NCI-H226 (cell line): ENCODE measurements at places on chromosomes 1 and 21.

- no peak for DNase-seq
These were observed 31.8 kb downstream of the DBT start for GRCh38 chr1:100217834-100218233.

GRCh38 chr1:151720554-151720953 is 768 bp upstream of the RIIAD1 start:
- no peak for DNase-seq

- DNase-seq = peak; percentile 37
These were observed 25.4 kb downstream of the UROD start for GRCh38 chr1:45037456-45037855.

- no peak for DNase-seq
These were observed 19.6 kb downstream of the CAPN8 start for GRCh38 chr1:223645903-223646302.

GRCh38 chr1:6243993-6244392 is at the start of gene HES3:
Gene HES3, plus strand, starts transcription at chr1:6244179. Its CDS starts 187 bp downstream, at chr1:6244366.
- no peak for DNase-seq

DNA sequence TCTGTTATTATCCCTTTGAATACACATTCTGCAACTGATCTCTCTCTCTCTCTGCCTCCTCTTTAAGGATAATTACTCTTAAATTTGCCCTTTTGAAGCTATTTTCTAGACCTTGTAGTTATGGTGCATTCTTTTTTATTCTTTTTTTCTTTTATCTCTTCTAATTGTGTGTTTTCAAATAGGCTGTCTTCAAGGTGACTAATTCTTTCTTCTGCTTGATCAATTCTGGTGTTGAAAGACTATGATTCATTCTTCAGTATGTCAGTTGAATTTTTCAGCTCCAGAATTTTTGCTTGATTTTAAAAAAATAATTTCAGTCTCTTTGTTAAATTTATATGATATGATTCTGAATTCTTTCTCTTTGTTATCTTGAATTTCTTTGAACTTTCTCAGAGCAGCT is 95.6 kb upstream of the GPR52 start:
- DNase-seq = no peak

- peak; percentile 84 for DNase-seq
These were observed 10.8 kb upstream of the BCAR3 start for GRCh38 chr1:93692451-93692861.

DNA sequence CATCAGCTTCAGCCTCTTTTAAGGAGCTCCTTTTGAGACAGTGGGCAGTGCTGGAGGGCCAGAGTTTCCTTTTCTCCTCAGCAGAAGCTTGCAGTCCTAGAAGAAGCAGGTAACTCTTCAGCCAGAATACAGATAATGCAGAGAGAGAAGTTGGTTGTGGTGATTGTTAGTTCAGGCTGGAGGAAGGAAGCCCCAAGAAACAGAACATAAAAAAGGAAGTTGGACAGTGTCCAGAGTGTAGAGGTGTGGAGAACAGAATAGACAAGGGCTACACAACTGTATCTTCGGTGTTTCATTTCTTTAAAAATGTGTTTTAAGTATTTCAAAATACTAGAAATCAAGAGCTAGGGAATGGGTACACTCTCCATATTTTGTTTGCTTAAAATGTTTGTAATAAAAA is 6.4 kb upstream of the TACSTD2 start:
- peak; percentile 16 for DNase-seq

DNA sequence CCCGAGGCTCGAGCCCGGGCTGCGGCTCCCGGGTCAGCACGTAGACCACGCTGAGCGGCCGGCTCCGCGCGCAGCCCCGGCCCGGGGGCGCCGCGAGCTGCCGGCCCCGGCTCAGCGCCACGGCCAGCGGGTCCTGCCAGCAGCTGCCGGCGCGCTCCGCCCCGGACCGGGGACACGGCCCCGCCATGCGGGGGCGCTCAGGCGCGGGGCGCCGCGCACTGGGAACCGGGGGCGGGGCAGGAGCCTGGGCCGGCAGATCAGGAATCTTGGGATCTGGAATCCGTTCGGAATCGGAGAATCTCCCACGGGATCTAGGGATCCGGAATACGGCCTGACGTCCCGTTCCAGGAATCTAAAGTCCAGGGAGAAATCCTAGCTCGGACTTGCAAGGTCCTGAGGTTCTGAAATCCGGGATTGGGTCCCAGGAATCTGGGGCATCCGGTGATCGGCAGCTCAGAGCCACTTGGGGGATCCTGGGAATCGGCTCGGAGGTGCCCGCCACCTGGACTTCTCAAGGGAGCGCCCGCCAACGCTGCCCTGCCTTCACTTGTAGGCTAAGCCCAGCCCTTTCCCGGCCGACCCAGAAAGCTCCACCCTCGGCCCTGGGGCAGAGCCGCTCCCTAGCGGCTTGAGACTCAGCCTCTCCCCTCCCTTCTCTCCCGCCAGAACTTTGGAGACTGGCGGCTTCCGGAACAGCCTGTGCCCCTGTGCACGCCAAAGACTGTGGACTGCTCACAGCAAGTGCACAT is at the start of gene MAP3K6:
Gene MAP3K6, minus strand, starts transcription at position 551 of the 749 bp plus-strand sequence. Its CDS starts 364 bp downstream, at position 187.
- DNase-seq = peak; percentile 91

DNA sequence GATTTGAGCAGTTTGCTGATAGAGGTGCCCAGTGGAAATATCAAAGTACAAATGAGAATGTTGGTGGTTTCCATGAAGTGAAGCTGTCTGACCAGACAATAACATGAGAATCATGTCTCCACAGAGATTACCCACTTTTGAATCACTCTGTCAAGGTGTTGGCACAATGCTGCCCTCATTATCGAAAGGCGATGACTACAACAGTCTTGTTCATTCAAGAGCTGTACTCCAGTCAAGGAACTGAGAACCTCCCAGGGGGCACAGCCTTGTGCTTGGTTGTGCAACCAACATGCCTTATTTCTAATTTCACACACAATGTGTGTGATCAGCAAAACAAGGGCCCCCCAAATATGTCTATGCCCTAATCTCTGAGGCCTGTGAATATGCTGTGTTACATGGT is 35.7 kb downstream of the ETS2 start:
- no peak for DNase-seq

DNA sequence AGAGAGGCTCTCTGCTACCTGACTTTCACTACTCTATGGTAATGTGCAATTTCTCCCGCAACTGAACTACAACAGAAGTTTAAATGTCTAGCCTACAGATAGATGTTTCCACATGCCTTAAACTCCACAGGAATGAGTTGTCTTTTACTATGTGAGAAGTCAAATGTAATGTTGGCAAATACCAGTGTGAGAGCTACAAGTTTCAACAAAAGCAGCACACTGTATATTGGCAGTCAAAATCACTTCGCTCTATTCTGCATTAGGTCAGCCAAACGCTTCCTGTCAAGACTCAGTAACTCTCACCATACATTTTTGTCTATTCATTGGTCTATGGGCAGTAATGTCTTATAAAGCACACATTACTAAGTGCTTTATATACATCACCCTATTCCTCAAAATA is 41.9 kb downstream of the LUZP1 start:
- peak; percentile 57 for DNase-seq

- DNase-seq = no peak
These were observed 27.7 kb upstream of the ELAVL4 start for GRCh38 chr1:50080904-50081586.

GRCh38 chr1:210689826-210690225 is 361.1 kb downstream of the HHAT start:
- no peak for DNase-seq

GRCh38 chr1:8373581-8374241 is 55.8 kb downstream of the SLC45A1 start:
- DNase-seq = peak; percentile 81

DNA sequence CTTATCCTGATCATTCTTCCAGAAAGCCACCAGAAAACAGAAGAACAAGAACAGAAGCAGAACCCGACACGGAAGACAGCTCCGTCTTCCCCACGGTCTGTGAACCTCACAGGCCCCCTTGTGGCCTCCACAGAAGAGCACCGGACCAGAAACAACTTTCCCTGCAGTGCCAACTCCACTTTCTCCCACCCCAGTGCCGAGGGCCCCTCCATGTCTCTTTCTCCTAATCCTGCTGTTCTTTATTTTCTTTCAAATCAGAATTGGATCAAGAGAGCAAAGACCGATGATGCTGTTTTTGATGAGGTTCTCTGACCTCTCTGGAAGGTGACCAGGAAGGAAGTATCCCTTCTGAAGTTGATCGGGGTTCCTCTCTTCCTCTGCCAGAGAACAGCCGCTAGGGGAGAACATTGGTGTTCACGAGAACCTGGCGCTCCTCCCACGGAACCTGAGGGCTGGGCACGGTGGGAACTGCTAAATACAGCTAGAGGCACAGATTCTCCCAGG is 58.9 kb upstream of the CTTNBP2NL start:
- DNase-seq = peak; percentile 30

DNA sequence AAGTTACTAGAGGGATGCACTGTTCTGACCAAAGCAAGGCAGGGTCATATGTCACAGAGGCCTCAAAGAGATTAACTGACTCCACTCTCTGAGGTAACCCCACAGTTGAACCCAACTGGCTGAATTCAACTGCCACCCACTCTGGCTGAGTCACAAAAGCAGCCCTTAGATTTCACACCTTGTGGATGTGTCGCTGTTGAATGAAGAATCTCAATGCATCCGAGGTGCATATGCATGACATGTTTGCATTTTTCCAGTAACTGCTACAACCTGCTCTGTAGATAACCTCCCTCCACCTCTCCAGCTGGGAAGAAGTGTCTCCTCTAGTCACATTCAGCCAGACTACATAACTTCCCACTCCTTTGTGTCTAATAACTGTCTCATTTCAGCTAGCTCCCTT is 27.9 kb upstream of the KIF21B start:
- no peak for DNase-seq

DNA sequence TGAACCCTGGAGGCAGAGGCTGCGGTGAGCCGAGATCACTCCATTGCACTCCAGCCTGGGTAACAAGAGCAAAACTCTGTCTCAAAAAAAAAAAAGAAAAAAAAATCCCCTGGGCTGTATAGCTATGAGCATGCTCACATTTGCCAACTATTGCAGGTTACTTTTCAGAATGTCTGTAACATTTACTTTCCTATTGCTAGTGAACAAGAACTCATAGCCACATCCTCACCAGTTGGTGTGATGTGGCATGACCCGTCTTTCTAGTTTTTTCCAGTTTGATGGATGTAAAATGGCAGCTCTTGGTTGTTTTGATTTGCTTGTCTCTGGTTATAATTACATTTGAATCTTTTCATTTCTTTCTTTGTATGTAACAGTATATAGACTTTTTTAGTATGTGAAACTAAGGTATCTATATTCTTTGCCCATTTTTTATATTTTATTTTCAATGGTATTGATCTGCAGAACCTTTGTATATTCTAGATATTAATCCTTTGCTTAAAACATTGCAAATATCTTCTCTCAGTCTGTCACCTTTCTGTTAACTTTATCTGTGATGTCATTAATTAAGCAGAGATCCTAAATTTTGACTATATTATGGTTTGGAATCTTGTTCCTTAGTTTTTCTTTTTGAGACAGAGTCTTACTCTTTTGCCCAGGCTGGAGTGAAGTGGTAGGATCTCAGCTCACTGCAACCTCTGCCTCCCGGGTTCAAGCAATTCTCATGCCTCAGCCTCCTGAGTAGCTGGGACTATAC is 11.6 kb downstream of the MED18 start:
- no peak for DNase-seq

DNA sequence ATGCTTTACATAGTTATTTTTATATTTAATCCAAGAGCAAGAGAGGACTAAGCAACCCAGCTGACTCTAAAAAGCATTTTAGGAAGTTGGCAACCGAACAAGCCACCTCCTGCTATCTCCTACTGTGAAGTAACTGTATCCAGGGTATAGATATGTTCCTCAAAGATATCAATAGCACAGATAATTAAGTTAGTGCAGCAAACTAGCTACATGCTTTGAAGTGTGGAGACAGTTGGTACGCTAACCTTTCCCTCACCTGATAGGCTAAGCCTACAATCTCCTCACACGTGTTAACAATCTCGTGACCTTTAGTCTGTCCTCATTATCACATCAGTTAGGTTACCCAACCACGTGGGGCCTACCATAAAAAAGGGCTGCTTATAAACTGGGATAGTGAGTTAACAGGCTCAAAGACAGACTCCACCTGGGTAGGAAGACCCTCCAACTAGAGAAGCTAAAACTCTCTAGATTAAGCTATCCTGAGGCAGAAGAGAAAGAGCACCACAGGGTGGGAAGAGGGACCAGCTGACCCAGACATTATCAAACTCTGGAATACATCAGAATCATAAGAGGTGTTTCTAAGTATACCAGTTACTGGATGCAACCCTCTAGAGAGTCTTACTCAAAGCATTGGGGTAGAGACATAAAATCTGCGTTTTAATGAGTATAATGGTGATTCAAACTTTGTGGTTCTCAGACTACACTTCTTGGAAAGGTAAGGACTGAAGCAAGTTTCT is 340.1 kb upstream of the ESRRG start:
- no peak for DNase-seq

GRCh38 chr1:30929135-30929889 is 20.8 kb upstream of the SDC3 start:
- DNase-seq = peak; percentile 16

DNA sequence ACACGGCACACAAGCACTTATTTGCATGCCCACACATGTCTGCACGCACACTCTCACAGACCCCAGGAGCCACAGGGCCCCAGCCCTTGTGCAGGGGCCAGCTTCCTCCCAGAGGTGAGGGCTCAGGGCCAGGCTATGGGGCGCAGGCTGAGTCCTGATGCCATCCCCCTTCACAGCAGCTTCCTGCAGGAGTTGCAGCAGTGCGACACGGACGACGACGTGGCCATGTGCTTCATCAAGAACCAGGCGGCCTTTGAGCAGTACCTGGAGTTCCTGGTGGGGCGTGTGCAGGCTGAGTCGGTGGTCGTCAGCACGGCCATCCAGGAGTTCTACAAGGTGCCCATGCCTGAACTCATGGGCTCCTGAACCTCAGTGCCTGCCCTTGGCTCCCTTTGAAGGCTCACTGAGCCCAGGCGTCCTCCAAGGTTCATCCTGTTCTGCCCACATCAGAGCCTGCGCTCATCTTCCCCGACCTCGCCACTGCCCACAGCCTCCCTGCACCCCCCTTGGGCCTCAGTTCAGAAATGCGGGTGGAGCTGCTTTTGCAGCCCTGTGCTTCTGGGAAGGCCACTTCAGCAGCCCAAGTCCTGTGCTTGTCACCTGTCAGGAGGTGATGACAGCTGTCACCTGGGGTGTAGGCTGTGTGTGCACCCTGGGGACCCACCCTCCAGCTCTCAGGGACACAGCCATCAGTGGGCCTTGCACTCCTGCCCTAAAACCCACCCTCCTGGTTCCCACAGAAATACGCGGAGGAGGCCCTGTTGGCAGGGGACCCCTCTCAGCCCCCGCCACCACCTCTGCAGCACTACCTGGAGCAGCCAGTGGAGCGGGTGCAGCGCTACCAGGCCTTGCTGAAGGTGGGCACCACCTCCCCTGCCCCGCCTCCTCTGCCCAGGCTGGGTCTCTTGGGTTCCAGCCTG is 66.6 kb downstream of the TRIM11 start:
- no peak for DNase-seq

DNA sequence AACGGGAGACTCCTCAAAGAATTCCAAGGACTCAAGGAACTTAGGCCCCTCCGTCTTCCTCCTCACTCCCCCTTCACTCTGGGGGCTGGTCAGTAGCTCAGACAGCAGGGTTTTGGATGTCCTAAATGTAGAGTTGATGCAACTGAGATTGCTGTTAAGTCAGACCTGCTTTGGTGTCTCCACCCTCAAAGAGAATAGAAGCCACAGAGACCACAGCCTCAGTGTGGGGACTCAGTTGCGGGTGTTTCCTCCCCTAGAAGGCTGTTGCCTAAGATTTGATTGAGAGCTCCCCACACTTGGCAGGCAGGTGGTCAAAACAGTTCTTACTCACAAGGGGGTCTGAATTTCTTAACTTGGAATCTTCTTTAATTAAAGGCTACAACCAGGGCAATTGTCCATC is 7.6 kb downstream of the MAN1C1 start:
- no peak for DNase-seq

GRCh38 chr1:201877877-201878401 is 10.8 kb upstream of the SHISA4 start:
- peak; percentile 24 for DNase-seq
